Right ventricle myocardium inferior (tissue), 1 donor: ENCODE measurements at places on chromosomes 12 and 14. TPM values are rescaled to one million over a fixed set of nuclear protein-coding genes. Genes with fewer than 3 reads are reported as not detected.

DNA sequence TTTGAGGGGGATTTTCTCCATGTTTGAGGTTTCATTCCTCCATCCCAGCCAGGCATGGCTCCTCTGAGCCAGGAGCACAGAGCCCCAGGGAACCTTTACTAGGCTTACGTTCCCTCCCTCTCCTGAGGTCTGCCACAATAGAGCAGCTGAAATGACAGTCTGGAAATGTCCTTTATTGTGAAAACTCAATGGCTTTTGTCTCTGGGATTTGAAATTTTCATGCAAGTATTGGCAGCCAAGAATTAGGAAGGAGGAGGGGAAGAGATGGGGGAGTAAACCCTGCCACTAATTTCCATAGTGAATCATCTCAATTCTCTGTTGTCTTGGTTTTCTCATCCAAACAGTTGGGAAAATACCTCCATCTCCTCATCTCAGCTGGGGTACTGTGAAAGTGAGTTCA lies 2.6 kb upstream of the PLEKHG3 start:
- DNase-seq = no peak

GRCh38 chr12:14332482-14332881 lies 33.0 kb upstream of the ATF7IP start:
- DNase-seq = no peak

DNA sequence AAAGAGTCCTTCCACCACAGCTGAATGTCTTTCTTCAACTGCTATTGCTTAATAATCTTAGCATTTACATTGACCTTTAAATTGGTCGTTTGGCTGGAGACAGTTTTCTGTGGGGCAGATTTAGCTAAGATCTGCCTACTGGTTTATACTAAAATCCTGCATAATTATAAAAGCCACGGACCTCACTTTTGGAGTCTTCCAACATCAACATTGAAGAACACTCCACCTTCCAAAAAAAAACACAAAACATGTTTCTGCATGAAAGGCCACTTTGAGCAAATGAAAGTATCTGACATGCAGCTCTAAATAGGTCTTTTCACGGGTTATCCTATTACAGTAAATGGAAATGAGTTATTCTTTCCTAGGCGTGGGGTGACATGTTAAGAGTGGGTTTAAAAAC lies 57.0 kb upstream of the KRR1 start:
- no peak for DNase-seq

DNA sequence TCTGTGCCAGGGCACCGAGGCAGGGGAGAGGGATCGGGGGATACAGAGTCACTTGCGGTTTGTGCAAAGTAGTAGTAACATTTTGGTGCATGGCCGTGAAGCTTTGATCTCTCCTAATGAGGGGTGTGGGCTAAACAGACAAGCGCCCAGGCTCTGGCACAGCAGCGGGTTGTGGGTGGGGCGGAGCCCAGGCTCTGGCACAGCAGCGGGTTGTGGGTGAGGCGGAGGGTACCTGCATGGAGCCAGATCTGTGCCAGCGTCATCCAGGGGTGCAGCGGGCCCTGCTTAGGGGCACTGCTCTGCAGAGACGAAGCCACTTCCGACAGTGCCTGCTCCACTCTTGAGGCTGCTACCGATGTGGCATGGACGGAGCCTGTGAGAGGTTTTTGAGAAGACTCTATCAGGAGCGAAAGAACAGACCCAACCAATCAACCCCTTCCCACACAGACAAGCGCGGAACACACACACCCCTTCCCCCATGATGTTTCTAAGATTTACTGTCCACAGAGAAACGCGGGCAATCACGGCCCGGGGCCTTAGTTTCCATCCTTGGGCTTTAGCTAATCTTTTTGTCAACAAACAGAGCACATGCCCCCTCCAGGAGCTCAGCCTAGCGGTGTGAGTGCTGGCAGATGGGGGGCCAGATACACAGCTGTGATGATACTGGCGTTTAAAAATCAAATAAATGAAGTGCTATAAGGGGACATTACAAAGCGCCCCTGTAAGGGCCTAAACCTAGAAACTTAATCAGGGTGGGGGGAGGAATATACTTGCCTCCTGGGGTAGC lies 196.6 kb downstream of the CALM1 start:
- DNase-seq = no peak

Gene SNRPF
- 12.1 TPM for total RNA-seq
